Fibroblast of skin of back (primary cell): ENCODE measurements at places on chromosomes 11 and 22.

- DNase-seq = peak; percentile 65
Observed at GRCh38 chr22:50270666-50271394, 650 bp upstream of the MAPK11 start.

GRCh38 chr22:39450258-39450955 lies 6.4 kb upstream of the MGAT3 start:
- no peak for DNase-seq

- peak; percentile 62 for DNase-seq
Observed at GRCh38 chr11:130115218-130115617, 44.4 kb upstream of the ST14 start.

- DNase-seq = no peak
Observed at GRCh38 chr22:46854125-46854870, 91.8 kb downstream of the TBC1D22A start.

DNA sequence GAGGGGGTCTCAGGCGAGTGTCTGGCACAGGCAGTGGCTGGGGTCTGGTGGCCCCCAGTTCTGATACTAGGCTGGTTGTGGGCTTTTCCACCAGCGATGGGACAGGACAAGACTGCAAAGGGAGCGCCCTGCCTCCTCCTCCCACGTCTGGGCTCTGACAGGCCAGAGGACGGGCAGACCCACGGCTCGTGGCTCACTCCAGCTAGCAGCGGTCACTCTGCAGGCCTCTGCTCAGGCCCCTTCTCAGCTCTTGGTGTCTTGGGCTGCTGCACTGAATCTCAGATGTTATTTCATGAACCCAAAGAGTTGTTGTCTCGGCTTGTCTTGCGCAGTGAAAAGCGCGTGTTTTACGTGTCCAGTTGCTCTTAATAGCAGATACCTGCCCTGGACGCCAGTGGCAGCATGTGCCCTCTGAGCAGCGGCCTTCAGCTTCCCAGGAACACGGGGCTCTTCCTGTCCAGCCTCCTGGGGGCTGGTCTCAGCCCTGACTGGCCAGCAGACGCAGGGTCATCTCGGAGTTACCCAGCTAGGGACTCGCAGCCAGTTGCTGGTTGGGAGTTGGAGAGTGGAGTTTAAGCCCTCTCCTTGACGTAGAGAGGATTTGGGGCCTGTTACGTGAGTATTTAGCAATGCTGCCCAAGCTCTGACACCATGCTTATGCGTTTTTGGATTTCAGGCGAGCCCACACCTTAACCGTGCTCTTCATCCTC lies 9.6 kb downstream of the PTDSS2 start:
- DNase-seq = no peak

DNA sequence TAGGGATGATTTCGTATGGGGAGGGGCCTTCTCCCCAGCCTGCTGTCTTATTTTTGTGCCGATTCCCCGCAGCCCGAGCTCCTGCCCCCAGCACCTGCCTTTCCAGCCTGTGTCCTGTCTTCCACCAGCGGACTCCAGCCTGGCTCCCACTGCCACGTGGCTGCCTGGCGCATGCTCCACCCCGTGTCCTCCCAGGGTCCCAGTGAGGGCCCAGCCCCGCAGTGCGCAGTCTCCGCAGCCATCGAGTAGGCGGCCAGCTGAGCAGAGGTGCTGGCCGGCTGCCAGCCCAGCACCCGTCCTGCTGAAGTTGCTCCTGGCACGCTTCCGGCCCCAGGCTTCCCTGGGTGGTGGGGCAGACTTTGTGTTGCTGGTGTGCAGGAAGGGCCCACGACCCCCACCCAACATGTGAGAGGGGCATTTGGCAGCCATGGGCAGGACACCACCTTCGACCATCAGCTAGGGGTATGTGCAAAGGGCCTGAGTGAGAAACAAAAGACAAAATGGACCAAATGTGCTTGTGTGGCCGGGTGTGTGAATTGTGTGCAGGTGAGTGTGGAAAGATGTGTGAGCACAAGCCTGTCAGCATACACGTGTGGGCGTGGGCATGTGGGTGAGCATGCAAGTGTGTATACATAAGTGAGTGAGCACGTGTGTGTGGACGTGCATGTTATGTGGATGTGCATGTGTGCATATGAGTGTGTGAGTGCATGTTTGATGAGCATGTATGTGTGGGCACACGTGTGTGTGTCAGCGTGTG lies 55.9 kb downstream of the RTN4R start:
- no peak for DNase-seq

GRCh38 chr11:110125632-110126031 lies 32.4 kb downstream of the ZC3H12C start:
- peak; percentile 42 for DNase-seq

DNA sequence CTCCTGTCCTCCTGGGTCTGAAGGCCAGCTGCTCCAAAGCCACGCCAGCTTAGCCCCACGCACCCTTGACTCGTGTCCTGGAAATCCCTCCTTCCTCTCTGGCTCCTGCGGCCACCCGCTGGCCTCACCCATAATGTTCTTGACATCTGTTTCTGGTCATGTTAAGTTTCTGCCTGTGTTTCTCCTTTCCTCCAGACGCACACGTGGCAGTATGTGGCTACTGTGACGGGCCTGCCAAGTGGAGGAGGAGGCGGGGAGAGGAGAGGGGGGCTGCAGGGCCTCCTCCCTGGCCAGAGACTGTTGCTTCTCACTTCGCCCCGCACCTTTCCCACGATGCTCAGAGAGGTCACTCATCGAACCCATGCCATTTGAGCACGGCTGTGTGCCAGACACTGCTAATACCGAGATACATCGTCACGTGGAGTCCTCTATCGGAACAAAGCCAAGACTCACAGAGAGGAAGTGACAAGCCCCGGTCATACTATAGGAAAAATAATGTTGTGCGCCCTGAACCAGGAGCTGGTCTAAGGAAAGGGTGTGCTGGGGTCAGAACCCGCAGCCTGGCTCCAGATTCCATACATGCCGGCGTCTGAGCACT lies 11.5 kb downstream of the C1QTNF6 start:
- peak; percentile 85 for DNase-seq

GRCh38 chr11:8248786-8249185 lies 14.9 kb downstream of the LMO1 start:
- no peak for DNase-seq

GRCh38 chr11:64250415-64251015 lies 815 bp upstream of the PLCB3 start:
- no peak for DNase-seq

DNA sequence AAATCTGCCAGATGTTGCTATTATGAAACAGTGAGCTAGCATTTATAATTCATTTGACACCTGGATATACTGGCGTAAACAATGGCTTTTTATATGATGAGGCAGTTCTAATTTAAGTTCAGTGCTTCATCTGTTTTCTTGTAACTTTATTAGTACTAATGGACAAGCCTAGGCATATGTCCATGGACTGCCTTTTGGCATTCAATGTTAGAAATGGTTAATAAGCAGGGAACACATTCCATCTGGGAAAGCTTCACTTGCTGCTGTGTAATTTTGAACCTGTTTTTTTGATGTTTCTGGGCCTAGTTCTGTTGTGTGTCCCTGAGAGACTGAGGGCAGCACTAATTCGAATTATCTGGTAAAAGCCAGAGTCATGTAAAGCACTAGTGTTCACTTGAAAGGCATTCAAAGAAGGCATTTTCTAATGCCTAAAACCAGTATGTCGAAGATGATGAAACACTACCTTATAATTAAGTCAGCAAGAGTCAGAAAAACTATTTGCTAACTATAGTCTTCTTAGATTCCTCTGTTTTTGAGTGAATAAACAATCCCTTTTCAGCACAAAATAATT lies 138.5 kb downstream of the SWAP70 start:
- DNase-seq = peak; percentile 94
